ENCODE measurements at places on chromosomes 3 and 15.

DNA sequence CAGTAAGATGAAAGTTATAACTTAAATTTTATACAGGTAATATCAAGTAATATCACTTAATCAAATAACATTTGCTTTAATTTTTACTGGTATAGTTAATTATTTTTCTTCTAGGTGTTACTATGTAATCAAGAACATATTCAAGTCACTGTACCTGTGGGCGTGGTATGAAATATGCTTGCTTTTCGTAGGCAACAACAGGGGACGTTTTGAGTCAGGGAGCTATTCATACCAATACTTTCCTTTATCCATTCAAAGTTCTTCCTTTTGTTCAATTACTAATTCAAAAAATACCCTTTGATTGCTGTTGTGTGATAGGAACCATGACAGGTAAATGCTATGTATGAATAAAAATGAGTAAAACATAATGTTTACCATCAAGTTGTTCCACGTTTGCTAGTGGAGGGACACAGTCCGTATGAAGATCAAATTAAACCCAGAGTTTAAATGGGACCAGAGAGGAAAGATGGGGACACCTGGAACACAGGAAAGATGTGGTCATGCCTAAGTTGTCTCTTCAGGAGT lies 654.0 kb upstream of the KCNMB2 start:
- DNase-seq = no peak

DNA sequence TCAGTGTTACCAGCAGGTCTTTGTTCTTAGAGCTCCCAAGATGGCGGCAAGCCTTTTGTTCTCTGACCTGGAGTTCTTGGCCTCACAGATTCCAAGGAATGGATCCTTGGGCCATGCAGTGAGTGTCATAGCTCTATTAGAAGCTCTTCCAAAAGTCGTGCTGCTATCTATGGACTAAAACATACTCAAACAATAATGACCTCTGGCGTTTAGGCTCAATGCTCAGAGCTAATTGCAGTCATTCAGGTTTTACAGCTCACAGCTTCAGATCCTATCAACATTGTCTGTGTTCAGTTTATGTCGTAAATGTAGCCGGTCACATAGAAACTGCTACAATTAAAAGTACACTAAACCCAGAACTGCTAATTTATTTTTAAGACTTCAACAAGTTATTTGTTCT lies 22.2 kb downstream of the CCRL2 start:
- DNase-seq = peak; percentile 31

- no peak for DNase-seq
Observed at GRCh38 chr15:89443581-89443980, 52.8 kb downstream of the RHCG start.

DNA sequence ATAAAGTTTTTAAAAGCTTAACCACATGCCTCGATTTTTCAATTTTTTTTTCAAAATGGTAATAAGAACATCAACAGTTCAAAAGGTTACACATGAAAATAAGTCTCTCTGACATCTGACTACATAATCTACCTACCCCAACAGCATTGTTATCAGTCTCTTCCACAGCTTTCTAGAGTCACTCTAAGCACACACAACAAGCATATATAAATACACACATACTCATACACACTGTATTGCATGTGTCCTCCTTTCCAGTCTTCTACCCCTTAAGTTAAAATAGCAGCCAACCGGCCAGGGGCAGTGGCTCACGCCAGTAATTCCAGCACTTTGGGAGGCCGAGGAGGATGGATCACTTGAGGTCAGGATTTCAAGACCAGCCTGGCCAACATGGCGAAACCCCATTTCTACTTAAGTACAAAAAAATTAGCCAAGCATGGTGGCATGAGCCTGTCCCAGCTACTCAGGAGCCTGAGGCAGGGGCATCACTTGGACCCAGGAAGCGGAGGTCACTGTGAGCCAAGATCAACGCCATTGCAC lies 12.2 kb downstream of the TBL1XR1 start:
- DNase-seq = no peak

- DNase-seq = peak; percentile 93
Observed at GRCh38 chr15:41989573-41990242, 17.4 kb upstream of the EHD4 start.
